ENCODE measurements at places on chromosomes 7 and 10. TPM values are rescaled to one million over a fixed set of nuclear protein-coding genes. Genes with fewer than 3 reads are reported as not detected.

Gene GPC2
- total RNA-seq = 2.3 TPM

Gene TDRD1
- total RNA-seq = 0.10 TPM

Gene DNTT
- total RNA-seq = 0.10 TPM

Gene SPOCK2
- total RNA-seq = 488 TPM

Gene CRHR2
- not detected for total RNA-seq

Gene TMEM273
- 3.5 TPM for total RNA-seq

Gene SRRM3
- total RNA-seq = not detected

Gene RADIL
- total RNA-seq = not detected

Gene ITIH2
- not detected for total RNA-seq

Gene CCSER2
- 113 TPM for total RNA-seq

Gene CYREN
- 24.8 TPM for total RNA-seq

Gene ZNF775
- total RNA-seq = 0.94 TPM

Gene GUSB
- 35.5 TPM for total RNA-seq

Gene SGCE
- 4.6 TPM for total RNA-seq

Gene DGKI
- total RNA-seq = 0.21 TPM

Gene GPNMB
- 1.5 TPM for total RNA-seq

Gene INMT
- total RNA-seq = 0.52 TPM

Gene GHRHR
- total RNA-seq = not detected
